ENCODE measurements at places on chromosomes 12 and 14.

DNA sequence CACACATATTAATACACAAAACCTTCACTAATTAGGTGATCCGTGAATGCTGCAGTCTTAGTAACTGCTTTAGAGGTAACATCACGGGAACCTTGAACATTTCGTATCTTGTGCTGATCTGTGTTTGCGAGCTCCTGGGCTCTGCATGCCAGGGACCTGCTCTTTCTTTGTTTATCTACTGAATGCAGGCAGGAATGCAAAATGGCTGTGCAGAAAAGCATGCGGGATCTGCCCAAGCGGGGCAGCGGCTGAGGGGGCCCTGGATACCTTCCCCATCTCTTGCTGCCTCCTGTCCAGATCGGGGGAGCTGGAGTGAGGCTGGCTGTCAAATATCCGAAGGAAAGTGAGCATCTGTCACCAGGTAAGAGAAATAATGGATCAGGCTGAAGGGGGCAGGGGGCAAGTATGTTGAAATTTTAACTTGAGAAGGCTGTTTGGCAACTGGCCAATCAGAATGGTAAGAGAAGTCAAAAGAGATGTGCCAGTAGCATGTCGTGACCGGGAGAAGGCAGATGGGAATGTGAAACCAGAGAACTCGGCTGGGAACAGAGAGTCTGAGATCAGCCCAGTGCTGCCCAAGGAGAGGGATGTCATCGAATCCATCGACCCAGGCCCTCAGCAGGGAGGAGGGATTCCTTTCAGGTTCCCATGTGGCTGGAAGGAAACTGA, 191.4 kb downstream of the TTC7B start:
- no peak for DNase-seq

GRCh38 chr12:2052826-2053678, at the start of gene CACNA1C:
Gene CACNA1C, plus strand, starts transcription at chr12:2052987. Its CDS starts 576 bp downstream, at chr12:2053563.
- peak; percentile 67 for DNase-seq

- DNase-seq: no peak
Measured at GRCh38 chr12:91947459-91947858, 198.2 kb downstream of the BTG1 start.

- DNase-seq: no peak
Measured at GRCh38 chr12:1425396-1425729, 169.0 kb downstream of the FBXL14 start.

DNA sequence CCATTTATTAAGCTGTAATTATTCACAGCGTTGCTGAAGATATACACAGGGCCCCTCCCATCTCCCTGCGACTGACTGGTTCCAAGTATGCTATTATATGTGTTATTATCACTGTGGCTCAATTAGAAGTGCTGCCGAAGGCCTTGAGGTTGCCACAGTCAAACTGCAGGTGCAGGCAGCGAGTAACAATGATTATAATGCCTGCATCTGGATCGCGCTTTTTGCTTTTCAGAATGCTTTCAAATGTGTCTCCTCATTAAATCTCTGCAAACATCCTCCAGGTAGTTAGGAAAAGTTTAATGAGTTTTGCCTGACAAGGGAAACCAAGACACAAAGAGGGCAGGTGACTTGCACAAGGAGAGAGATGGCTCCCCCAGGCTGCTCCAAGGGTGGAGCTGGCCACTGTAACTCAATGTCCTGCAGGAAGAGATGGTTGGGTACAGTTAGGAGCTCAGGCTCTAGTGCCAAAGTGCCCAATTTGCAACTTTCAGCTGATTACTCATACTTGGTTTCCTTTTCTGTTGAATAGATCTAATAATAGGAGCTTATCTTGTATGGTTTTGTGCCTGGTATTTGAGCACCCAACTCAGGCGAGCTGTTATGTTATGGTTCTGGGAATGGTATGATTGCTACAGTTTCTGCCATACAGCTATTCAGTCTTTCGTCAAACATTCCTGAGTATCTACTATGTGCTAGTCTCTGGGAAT, 1.7 kb upstream of the SYNE3 start:
- DNase-seq: no peak

DNA sequence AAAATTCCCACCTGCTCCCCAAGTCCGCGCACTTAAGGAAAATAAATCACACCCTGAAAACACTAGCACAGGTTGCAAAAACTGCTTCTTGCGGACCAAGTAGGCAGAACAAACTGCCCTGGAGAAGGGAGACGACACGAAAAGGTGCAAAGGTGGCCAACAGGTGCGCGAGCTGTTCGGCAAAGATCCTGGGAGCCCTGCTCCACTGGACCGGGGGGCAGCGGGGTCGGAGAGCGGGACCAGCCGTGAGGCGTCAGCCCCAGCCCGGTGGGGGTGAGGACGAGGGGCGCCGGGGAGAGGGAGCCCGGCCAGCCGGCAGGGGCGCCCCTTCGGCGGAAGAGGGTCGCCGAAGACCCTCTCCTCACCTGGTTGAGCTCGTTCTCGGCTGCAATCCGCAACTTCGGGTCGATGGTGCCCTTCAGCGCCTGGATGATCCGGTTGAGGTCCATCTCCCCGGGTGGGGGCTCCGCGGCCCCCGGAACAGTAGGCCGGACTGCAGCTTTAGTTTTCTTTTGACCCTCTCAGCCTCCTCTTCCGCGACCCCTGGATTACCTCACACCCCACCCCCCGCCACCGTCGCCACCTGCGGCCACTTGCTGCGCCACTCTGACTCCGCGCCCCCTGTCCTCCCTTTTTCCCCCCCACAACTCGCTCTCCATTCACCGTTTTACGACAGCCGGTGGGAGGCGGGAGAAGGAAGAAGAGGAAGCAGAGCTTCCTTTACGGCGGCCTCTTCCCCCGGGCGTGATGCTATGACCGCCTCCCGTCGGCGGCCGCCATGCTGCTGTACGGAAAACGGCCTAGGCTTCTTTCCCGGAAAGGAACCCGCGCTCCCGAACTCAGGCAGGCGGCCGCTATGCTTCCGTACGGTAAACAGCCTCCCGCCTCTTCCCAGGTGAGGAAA, at the start of gene IPO8:
IPO8 (minus strand) TSS at position 671 of the 904 bp plus-strand sequence; CDS start at position 449, 222 bp downstream.
- peak; percentile 95 for DNase-seq

GRCh38 chr12:80917651-80918050, 20.1 kb downstream of the LIN7A start:
- DNase-seq: no peak

DNA sequence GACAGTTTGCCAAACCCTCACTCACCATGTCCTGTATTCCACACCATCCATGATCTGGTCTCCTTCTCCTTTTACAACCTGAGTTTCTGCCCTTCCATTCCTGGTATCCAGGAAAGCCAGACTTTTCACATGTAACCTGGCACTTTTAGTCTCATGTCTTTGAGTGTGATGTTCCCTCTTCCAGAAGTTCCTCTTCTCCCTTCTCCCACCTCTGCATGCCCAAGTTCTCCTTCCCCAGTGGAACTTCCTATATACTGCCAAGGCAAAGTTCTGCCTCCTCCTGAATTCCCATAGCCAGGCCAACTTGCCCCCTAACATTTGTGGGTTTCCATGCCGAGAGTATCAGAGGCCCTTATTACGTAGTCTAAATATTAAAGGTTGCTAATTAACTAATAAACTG, 3.2 kb upstream of the ITPR2 start:
- DNase-seq: no peak

- no peak for DNase-seq
Measured at GRCh38 chr14:21494902-21495762, 16.0 kb downstream of the METTL3 start.

GRCh38 chr14:37968664-37969240, 239.0 kb upstream of the SSTR1 start:
- DNase-seq: no peak

GRCh38 chr14:34911209-34912150, 36.3 kb upstream of the BAZ1A start:
- no peak for DNase-seq

DNA sequence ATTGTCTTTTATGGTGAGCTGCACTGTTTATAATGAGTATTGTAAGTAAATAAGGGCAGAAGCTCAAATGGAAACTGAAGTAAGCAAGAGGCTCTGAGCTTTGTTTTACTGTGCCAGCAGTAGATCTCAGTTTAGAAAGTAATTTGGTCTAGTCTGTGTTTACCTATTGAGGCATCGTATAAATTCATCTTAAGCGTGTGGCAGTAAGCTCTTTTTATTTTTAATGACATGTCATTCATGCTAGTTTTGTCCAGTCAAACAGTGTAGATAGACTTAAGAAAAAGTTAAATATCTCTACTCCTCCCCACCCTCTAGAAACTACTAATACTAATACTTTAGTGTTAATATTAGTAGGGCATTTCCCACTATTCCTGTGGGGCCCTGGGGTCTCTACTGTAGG, 2.0 kb downstream of the ANO6 start:
- no peak for DNase-seq

GRCh38 chr12:45721954-45722353, 7.6 kb upstream of the ARID2 start:
- DNase-seq: no peak

DNA sequence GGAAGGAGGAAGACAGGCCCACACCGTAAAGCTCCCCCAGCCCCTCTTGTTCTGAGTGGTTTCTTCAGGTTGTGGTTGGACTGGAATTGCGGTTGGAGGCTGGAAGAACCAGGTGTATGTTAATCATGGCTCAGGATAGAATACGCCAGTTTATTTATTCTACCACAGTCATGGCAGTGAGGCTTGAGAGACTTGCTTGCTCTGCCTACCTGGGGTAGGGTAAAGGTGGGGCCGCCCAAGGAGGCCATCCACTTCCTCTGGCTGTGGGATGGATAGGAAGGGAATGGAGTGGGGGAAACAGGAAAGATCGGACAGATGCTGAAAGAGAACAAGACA, 8.1 kb downstream of the SHMT2 start:
- DNase-seq: no peak

DNA sequence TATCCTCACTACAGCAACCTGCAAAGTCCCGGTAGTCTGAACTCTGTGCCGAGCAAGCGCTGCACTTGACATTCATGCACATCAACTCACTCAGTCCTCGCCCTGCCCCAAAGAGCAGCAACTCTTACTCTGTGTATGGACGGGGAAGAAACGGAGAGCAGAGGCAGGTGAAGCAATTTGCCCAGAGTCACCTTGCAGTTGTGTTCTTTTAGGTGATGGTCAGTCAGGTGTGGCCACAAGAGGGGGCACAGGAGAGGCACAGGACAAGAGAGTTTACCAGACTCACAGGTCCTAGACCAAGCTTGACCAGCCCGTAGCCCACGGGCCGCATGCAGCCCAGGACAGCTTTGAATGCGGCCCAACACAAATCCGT, 39.1 kb downstream of the TSPAN11 start:
- DNase-seq: peak; percentile 45

- no peak for DNase-seq
Measured at GRCh38 chr14:55688566-55688965, 108.6 kb downstream of the KTN1 start.

DNA sequence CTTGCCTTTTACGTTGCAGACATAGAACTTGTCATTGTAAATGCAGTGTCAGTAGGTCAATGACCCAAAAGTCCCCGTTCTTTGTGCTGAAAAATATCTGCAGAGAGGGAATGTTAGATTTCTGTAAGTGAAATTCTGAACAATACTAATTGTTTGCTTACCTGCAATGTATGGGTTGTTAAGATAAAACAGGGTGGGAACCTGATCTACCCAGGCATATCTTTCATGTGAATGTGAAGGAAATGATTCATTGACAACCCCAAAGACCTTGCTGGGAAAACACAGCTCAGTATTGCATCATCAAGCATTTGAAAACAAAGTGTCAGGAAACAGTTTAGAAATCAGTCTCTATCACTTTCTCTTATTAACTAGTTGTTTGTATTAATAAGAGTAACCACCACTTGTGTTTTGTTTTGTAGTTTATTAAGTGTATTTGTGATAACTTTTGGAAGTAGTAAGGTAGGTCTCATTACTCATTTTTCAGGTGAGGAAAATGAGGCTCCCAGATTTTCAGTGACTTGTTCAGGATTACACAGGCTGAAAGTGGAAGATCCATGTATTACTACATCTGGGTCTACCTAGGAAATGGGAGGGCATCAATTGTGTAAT, 57.9 kb upstream of the SLC38A2 start:
- no peak for DNase-seq

- no peak for DNase-seq
Measured at GRCh38 chr12:46608431-46609272, 217.1 kb downstream of the SLC38A4 start.

DNA sequence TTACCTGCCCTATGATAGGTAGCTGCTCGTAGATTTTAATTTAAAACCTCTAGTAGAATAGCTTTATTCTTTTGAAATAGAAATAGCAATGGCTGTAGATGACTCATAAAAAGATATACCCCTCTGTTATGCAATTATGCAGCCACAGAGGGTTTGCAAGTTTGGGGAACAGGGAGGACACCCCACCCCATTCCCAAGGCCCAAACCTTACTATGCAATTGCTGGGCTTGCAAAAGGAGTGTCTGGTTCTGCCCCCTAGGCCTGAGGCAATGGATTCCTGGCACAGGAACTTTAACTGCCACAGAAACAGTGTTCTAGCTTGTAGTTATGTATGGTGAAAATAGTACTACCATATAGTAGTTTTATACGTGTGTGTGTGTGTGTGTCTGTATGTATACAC, 403.3 kb downstream of the ADAMTS20 start:
- no peak for DNase-seq

DNA sequence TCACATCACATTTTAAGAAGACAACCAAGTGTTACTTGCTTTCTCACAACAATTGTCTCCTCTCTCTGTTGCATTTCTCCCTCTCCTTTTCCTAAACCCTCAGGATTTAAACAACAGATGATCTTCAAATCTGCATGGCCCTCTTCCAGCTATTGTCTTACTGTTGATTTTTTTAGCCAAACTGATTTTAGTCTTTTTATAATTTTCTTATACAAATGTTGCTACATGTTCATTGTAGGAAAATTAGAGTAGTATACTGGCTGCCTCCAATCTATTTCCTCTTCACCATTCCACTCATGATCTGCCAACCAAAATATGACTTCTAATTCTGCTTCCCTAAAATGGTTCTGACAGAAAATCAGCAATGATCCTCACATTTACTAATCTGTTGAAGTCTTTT, 1.4 kb upstream of the KERA start:
- no peak for DNase-seq

DNA sequence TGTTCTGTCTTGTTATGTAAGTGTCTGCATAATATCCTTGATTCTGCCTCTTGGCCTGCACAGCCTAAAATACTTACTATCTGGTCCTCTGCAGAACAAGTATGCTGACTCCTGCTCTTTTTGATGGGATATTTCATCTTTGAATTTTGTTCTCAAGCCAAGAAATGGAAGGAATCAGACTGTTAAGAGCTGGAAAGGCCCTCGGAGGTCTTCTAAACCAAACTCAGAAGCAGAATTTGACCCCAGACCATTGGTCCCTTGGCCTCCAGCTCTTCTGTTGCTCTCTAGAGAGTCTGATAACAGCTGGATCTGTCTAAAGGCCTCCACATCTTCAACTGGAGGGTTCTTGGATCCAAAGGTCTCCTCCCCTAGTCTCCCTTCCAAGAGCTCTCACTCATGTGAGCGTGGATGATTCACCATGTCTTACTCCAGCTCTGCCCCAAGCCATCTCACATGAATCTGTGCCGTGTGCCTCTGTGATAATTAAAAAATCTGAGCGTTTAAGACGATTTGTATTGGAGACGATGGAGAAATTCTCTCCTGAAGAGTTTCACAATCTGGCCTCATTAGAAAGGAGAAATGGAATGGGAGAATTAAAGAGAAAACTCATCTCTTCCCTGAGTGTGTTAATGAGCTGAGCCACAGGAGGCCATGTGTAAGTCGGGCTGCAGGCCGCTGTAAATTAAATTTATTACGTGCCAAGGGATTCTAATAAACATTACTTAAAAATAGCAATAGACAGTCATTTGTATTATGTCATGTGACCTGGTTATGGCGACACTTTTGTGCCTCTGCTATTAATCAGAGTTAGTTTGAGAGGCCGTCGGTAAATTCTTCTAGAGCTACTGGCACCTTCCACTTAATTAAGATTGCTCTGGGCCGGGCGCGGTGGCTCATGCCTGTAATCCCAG, 15.4 kb upstream of the PRIMA1 start:
- no peak for DNase-seq

GRCh38 chr14:100554082-100554677, 33.0 kb downstream of the BEGAIN start:
- peak; percentile 13 for DNase-seq

GRCh38 chr14:88852632-88853031, 28.2 kb downstream of the TTC8 start:
- no peak for DNase-seq

Data from WERI-Rb-1 (cell line).